Amygdala (tissue), 56 donors: ENCODE measurements at places on chromosomes 7 and 10.

- no peak for DNase-seq
These were observed 15.5 kb downstream of the TECPR1 start for GRCh38 chr7:98236355-98237185.

GRCh38 chr7:6379886-6380285 is 67.9 kb downstream of the DAGLB start:
- no peak for DNase-seq

GRCh38 chr7:73682745-73683055 is 553 bp downstream of the DNAJC30 start:
- no peak for DNase-seq

- DNase-seq: no peak
These were observed 21.7 kb upstream of the KMT2E start for GRCh38 chr7:104992306-104992705.

- DNase-seq: no peak
These were observed 530.1 kb downstream of the ANKRD7 start for GRCh38 chr7:118754608-118755007.

- DNase-seq: no peak
These were observed 125.2 kb downstream of the MAD1L1 start for GRCh38 chr7:2107386-2108070.

- DNase-seq: no peak
These were observed 42.2 kb downstream of the POLL start for GRCh38 chr10:101545898-101546297.

GRCh38 chr10:101292194-101293006 is 61.6 kb upstream of the BTRC start:
- peak; percentile 74 for DNase-seq

GRCh38 chr10:34474009-34474376 is 341.1 kb downstream of the PARD3 start:
- no peak for DNase-seq

DNA sequence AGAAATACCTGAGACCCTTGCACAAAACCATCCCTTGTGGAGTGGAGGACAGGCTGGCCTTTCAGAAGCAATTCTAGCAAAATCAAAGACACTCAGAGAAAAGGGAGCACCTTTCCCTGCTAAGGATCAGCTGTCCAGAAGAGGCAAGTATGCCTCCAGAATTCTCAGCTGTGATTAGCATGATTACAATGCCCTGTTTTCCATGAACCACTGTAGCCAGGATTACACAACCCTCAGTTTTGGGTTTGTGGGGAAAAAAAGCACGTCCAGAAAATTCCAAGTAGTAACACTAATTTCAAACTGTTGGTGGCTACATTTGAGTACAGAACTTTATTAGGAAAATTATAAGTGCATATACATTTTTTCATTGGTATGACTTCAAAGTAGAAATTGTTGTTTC is 15.0 kb downstream of the CXCL12 start:
- no peak for DNase-seq

GRCh38 chr7:75762350-75762917 is 9.6 kb downstream of the CCL26 start:
- DNase-seq: no peak

DNA sequence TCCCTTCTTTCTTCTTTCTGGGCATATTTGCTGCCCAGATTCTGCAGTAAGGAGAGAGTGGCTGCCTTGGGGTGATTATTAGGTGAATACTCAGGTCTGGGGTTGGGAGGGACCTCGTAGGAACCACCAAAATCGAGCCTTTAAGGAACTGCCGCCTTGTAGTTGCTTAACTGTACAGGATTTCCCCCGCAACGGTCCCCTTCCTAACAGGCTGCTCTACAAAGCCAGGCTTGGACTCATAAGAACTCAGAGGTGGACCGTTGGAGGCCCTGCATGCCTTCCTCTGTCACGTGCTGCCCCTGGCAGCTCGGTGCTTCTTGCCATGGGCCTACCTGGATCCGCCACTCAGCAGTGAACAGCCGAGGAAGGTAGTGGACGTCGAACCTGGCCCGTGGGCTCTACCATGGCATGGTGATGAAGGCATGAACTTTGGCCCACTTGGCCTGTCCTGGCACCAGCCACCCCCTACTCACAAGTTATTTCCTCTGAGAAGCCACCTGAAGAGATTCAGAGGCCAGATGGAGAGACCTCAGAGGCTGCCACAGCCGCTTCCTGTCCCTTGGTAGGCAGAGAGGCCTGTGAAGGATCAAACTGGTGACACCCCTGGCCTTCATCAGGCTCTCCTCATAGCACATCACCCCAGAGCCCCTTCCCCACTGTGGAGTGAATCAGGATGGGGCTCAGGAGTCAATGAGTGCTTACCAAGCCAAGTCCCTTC is 54.6 kb downstream of the NOD1 start:
- no peak for DNase-seq

- no peak for DNase-seq
These were observed 53.7 kb downstream of the TAF3 start for GRCh38 chr10:7872041-7872442.

DNA sequence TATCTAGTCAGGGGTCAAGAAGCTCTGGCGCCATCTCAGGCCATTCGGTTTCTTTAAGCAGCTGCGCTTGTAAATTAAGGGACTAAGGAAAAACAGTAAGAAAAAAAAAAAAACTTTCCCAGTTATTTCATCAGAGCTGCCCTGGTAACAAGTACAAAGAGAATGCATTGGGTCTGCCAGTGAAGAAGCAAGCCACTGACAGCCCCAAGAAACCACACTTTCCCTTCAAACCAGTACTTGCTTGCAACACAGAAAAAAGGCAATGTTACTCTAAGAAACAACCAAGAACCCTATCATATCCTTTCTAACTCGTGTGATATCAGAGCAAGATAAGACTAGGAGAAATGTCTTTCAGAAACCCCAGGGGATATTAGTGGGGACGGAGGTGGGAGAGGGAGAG is 40.6 kb upstream of the AOAH start:
- DNase-seq: no peak

- no peak for DNase-seq
These were observed 33.8 kb upstream of the ITGB8 start for GRCh38 chr7:20296901-20297300.

GRCh38 chr10:6543431-6544005 is 36.6 kb downstream of the PRKCQ start:
- DNase-seq: no peak

DNA sequence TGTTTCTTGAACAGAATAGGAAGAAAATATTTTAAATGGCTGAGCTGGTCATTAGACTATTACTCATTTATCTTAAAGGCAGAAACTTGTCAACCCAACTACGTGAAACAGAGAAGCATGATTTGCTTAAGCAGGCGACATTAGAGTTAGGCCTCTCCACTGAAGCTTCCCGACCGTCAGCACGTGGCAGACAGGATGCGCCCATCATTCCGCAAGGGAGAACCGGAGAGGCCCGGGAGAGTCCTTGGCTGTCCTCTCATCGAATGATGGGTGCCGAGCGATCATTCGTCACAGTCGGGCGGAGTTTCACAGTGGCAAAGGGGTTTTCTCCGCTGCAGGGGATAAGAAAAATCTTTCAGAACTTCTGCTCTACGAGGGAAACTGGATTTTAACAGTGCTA is 11.8 kb downstream of the BRI3 start:
- no peak for DNase-seq

GRCh38 chr7:11221984-11222383 is 248.3 kb downstream of the PHF14 start:
- DNase-seq: no peak

DNA sequence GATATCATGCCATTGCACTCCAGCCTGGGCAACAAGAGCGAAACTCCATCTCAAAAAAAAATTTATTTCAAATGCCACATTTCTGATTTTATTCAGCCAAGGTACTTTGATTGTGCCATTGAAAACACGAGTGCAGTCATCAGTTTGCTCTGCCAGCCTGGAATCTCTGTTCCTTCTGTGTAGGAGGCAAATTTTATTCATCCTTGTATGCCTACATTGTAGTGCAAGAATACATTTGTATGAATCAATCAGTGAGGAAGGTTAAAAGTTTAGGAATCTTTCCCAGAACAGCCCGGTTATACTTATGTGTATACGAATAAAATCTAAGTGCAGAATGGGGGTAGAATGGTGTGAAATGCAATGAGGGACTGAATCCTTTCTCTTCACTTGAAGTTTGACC is 886 bp upstream of the TET1 start:
- no peak for DNase-seq

DNA sequence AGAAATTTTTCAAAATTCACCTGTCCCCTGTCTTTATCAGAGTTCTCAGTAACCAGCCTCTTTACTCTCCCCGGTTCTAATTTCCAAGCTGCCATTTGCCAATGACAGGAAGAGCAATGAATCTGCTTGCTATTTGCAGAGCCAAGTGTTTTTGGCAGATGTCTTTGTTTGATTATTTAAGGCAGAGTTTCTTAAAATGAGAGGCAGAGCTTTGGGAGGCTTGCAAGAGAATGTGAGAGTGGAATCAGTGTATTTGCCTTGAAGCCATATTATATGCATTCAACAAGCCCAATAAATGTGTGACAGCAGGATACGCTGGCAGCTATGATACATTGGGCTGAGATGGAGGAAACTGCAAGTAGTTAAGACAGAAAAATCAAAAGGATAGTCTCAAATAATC is 196.5 kb downstream of the PHF14 start:
- no peak for DNase-seq

DNA sequence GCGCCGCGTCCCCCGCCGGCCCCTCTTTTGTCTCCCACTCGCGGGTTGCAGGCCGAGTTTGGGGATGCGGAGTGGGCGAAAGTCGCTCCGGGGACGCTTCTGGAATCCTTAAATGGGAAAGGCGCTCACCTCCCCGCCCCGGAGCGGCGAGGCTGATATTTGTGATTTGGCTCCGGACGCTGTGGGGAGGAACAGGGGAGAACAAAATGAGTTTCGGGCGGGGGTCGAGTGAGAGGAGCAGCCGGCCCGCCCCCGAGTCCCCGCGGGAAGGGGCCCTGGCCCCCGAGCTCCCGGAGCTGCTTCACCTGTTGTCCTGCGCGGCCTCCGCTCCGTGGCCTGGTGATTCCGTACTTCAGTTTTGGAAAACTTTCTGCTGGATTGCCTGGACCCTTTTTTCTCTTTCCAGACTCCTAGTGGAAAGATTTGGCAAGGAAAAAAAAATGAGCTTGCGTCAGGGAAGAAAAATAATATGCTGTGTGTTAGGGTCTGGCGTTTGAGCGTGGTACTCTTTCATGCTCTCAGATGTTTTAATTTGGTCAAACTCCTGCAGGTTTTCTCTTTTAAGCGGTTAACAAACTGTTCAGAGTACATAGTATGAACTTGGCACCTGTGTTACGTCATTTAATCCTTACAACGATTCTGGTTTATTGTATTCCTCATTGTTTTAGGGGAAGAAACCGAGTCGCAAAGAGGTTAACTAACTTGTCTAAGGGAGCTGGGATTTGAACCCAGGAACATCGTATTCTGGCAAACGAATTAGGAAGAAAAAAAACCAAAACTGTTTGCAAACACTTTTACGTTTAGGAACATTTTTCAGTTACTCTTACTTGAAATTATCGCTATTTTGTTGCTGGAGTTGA is 924 bp downstream of the BMPR1A start:
- DNase-seq: peak; percentile 49

- DNase-seq: no peak
These were observed 42.8 kb upstream of the ZNF32 start for GRCh38 chr10:43691485-43691884.

DNA sequence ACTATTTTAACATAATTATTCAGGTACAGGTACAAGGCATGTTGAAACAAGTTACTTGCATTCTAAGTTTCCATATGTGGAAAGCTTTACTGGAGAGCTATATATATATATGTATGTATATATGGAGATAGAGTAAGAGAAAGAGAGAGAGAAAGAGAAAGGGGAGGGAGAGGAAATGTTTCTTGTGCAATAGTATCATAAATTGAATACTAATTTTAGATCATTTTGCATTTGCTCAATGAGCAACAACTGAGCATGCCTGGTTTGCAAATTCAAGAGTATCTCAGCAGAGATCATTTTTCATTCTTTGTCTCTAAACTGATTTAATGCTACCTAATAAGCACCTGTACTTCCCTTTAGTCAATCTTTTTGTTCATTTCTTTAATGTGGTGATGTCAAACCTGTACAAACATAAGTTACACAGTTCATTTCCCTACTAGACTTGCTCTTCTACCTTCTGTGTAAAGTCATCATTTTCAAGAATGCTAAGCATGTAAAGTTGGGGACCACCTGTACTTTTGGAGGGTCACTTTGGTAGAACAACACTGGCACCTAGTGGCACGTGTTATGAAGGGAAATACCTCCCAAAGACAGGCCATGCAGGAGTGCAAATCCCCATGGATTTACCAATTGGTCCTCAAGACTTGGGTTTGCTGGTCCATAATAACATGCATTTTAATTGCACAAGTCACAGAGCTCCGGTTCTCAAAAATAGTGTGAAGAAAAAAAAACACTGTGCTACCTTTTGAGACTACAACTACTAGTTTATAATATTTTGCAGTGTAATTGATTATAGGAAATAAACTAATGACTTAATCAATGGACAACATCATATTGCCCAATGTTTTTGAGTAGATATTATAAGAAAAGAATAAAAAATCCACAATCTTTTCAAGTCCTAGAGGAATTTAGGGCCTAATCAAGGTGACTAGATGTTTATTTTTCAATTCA is 431.2 kb upstream of the IGFBP3 start:
- DNase-seq: no peak

DNA sequence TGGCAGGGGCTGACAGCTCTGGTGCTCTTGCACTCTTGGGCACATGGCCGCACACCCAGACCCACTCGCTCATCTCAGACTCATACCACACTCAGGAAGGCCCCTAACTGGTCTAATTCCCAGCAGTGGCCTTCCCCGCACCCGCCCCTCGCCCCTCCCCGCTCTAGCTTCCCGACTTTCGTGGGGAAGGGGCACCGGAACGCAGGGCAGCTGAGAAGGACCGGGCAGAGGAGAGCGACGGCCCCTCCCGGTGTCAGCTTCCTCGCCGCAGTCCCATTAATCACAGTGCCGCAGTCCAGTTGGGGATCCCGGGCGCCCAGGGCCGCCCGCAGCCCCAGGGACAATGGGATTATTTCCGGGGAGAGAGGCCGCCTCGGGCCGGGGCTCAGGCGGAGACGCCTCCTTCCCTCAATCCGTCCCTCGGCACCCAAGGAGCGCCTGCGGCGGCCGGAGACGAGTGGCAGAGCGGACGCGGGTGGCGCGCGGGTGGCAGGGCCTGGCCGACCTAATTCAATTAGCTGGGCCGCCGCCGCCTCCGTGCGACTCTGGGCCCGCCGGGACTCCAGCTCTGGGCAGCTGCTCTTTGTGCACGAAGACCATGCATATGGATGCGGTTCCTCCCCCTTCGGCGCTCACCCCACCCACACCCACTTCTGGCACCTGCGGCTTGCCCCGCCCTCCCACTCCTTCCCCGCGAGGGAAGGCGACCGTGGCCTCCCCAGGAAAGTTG is 7.8 kb upstream of the TLX1 start:
- no peak for DNase-seq

GRCh38 chr10:126663328-126663727 is 7.2 kb downstream of the C10orf90 start:
- peak; percentile 92 for DNase-seq
